ENCODE measurements at places on chromosomes 2 and 18. TPM values are rescaled to one million over a fixed set of nuclear protein-coding genes. Genes with fewer than 3 reads are reported as not detected.

Gene IL18R1
- 1.0 TPM for total RNA-seq

Gene DCTN1
- 153 TPM for total RNA-seq

Gene NEURL3
- total RNA-seq, result 2.2 TPM

Gene FAM237A
- total RNA-seq, result not detected

Gene NXPH2
- not detected for total RNA-seq

Gene PLCD4
- 0.59 TPM for total RNA-seq

Gene UPP2
- total RNA-seq, result not detected

Gene DUSP19
- total RNA-seq, result 0.55 TPM

Gene RAX
- not detected for total RNA-seq

Gene RAB6C
- not detected for total RNA-seq

Gene TUBA4B
- 0.35 TPM for total RNA-seq

Gene STPG4
- total RNA-seq, result not detected

Gene MTCL1
- 52.2 TPM for total RNA-seq

Gene EMILIN1
- 0.48 TPM for total RNA-seq

Gene PDE11A
- 0.47 TPM for total RNA-seq

Gene SCN2A
- 0.01 TPM for total RNA-seq

Gene CHRND
- total RNA-seq, result not detected

Gene PPP1CB
- total RNA-seq, result 106 TPM

Gene TRABD2A
- total RNA-seq, result 9.7 TPM

Gene EXOC6B
- total RNA-seq, result 8.6 TPM

Data from A549 treated with CORT108297 at 1 μM for 4 hours (cell line).